ENCODE measurements at places on chromosomes 16 and 17. TPM values are rescaled to one million over a fixed set of nuclear protein-coding genes. Genes with fewer than 3 reads are reported as not detected.

DNA sequence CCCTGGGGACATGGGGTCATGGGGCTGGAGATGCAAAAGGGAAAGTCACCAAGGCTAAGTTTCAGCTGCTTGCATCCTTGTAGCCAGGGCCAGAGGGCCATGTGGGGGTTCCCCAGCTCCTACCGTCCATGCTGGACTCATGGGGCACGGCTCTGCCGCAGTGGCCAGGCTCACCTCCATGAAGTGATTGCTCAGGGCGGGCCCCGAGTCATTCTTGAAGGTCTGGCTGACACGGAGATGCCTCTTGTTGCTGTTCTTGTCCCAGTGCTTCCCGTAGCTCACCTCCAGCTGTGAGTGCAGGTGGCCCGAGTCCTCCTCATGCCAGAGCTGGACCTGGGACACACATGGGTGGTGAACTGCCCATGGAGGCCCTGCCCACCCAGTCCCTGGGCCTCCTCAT lies 114.5 kb downstream of the RMI2 start:
- DNase-seq, result no peak

NPIPB6 gene
- total RNA-seq, result 2.0 TPM

GRCh38 chr16:75139498-75139897 lies 8.8 kb upstream of the ZFP1 start:
- no peak for DNase-seq

- no peak for DNase-seq
Measured at GRCh38 chr16:85079785-85080570, 32.3 kb downstream of the CIBAR2 start.

DNA sequence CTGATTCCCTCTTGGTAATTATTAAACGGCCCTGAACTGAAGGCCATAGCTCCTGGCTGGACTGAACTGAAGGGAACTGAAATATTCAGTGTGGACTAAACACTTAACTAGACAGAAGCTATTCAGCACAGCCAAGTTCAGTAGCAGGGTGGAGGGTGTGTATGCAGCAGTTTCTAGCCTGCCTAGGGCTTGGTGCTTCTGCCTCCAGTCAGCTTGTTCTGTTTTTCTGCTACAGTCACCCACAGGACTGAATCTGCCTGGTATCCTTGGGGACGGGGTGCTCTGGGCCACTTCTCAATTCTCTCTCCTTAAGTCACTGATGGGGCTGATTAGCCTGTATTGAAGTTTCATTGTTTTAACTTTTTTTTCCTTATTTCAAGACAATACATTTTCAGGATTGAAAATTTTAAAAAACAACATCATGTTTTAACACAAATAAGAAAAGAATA lies 77.1 kb downstream of the WWP2 start:
- DNase-seq, result no peak

DNA sequence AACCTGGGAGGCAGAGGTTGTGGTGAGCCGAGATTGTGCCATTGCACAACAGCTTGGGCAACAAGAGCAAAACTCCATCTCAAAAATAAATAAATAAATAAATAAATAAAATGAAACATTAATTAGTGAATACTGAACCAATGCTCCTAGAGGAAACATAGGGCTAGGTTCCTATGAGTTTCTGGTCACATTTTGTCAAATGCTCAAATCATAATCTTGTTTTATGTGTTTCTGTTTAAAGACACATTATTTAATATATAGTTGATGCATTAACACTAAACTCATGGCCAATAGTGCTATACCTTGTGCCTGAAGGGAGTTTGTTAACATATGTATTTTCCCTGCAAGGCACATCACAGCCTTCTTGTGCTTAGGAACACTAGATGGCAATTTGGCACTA lies 66.8 kb downstream of the HS3ST3A1 start:
- no peak for DNase-seq

DNA sequence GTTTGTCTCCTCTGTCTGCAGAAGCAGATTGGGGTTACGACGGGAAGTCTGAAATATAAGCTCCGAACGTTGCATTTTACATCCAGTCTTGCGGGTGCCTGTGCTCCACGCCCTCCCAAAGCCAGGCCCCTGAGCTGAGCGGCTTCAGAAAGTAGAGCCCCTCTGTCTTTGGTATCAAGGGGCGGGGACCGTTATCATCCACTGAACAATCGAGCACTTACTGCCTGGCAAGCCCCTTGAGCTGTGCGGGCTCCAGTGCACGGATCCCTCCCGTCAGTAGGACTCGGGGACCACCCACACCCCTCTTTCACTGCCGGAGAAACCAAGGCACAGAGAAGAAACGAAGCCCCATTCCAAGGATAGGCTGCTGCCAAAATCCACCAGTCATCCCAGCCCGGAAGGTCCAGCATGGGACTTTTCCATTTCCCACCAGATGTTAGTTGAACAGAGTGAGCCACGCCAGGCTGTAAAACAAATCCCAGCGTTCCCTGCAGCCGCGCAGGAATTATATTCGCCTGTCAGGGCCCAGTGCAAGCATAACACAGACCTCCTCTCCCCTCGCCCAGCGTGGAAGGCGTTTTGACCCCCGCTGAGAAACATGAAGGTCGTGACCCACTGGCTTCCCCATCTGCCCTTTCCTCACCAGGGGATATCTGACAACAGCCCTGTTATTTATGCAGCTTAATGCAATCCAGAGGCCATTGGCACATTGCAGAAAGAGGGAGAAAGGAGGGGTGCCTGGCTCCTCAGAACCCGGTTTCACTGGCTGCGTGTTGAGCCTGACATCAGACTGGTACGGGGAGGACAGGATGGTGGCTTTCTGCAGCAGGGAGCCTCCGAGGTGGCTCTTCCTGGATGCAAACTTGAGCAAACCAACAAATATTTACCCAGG lies 212.2 kb upstream of the FOXF1 start:
- DNase-seq, result no peak
